ENCODE measurements at places on chromosomes 13 and 19.

DNA sequence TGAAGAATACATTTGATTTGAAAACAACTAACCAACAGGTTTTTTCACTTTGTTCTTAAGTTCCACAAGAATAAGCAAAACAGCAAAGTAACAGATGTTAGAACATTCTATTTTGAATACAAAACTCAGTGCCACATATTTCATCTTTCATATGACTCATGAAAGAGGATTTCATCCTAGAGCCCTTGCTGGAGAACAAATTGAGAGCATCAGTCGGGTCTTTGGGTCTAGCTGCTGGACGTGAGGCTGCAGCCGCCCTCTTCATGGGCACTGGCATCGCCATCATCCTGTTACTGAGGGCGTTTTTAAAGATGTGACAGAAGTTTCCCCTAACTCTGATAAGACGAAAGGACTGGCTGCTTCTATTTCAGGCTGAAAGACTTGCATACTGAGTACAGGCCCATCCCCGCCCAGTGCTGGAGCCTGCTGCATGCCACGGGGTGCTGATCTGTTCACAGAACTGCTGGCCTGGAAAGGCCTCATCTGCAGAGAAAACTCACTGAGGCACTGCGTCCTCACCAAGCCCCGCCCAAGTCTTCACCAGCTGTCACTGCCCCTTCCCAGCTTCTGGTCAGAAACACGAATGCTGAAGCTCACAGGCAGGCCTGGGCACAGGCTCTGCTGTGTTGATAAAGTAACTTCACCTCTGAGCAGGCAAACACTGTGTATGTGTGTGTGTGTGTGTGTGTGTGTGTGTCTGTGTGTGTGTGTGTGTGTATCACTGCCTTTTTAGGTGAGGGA lies 101.4 kb downstream of the TUBGCP3 start:
- no peak for DNase-seq

GRCh38 chr13:45544520-45544919 lies 71.0 kb downstream of the ERICH6B start:
- DNase-seq = no peak

DNA sequence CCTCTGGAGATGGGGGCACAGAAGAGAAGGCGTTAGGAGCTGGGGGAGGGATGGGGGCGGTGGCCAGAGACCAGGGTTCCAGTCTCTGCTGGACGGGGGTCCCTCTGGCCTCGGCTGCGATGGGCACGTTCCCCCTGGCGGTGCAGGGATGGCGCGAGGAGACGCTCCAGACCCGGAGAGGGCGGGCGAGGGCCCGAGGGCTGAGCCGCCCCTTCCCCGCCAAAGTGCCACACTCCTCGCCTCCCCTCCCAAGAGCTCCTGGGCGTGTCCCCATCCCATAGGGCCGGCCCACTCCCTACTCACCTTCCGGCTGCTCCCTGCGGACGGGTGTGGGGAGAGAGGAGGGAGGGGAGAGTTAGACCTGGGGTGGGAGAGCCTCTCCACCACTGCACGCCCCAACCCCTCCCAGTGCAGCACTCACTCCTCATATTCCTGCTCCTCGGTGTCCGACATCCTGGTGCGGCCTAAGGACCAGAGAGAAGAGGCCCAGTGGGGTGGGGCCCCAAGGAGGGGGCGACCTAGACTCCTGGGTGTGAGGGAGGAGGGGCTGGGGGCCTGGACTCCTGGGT lies 2.2 kb downstream of the TNNT1 start:
- no peak for DNase-seq

- no peak for DNase-seq
Observed at GRCh38 chr13:107190065-107190464, 622.1 kb upstream of the ARGLU1 start.

- no peak for DNase-seq
Observed at GRCh38 chr13:73092829-73093228, 34.0 kb downstream of the KLF5 start.

DNA sequence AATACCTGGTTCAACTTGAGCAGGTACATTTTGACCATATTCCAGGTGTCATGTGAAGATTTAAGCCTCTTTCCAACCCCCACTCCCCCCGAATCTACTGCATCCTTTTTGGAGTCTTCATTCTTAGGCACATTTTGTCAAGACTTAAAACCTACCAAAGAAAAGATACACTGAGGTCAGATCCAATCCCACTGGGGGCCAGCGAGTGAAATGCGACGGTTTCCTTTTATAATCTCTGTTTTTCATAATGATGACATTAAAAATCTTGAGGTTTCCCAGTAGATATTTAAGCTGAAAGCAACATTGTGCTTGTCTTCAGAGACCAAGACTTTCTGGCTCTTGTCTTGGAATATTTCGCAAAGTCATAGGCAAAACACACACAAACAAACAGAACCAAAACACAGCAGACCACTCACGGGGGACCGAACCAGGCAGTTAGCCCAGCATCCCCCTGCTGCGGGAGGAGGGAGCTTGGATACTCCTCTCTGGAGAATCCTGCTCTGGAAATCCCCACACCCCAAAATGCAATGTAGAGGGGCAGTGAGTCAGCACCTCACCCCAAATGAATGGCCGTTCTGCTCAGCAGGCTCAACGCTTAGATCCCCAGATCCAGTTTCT lies 506 bp upstream of the GAS6 start:
- DNase-seq = no peak

DNA sequence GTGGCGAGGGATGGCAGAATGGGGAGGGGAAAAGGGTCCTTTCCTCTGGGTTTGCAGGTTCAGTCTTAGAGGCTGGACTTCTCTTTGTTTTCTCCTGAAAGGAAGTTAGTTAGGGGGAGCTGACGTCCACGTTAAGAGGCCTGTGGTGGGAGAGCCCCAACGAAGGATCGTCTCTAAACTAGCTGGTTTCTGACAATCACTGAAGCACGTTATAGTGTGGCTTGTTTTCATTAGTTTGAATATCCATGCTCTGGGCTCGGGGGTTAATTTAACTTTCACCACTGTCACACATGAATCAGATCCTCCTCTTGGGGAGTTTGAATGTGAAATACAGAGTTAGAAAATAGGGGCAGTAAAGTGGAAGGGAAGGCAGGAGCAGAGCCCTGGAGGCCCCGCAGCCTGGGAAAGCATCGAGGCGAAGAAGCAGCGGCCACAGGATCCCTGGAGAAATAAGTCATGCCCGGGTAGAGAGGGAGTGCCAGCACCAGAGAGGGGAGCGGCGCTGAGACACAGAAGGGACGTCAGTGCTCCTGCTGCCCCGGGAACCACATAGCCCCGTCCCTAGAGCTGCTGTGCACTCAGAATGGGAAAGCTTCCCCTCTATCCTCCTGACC lies 31.1 kb upstream of the AMER2 start:
- no peak for DNase-seq

- DNase-seq = no peak
Observed at GRCh38 chr19:35629332-35629633, 447 bp downstream of the RBM42 start.

DNA sequence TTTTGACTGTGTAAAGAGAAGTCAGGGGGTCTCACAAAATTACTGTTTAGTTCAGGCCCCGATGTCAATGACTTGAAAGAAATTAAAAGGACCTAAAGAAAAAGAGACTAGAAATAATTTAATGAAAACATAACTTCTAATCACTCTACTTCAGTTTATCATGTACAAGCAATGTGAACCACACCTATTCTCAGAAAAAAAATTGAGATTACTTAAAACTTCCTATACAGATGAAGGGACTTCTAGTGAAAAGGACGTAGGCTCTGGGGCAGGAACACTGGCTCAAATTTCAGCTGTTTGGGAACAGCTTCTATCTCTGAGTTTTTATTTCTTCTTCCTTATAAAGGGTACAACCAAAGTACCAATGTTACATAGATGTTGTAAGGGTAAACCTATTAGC lies 38.0 kb downstream of the TPT1 start:
- DNase-seq = no peak

GRCh38 chr19:4504891-4505569 lies 13.3 kb downstream of the PLIN4 start:
- no peak for DNase-seq

DNA sequence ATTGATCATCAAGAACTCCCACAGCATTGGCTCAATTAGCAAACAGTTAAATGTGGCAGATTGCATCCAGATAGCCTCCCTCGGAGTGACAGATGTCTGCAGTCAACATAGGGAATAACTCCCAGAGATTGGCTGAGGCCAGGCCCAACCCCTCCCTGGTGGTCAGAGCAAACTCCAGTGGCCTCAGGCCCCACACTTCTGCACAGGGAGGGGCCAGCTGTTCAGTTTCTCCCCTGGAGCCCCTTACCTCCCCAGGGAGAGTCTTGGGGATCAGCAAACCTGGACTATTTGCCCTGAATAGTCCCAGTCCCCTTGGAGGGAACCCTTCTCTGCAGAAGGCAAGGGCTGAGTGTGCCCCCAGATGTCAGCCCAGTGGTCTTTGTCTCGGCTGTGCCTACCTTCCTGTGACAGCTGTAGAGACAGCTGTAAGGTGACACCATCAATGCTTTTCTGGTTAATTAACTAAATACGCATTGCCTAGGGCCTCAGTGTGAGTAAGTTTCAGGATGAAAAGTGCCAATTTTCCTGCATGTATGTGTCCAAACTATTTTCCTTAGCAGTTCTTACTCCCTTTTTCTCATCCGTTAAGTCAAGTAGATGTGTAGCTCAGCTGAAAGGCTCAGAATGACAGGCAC lies 102.7 kb upstream of the UQCRFS1 start:
- DNase-seq = no peak

- no peak for DNase-seq
Observed at GRCh38 chr19:20964798-20965197, 41.7 kb downstream of the ZNF85 start.

- no peak for DNase-seq
Observed at GRCh38 chr13:96768524-96768923, 225.8 kb downstream of the OXGR1 start.

All from stimulated activated CD4-positive, alpha-beta T cell treated with anti-CD3 and anti-CD28 coated beads, Interleukin-4, amount 100 ng/mL, for 1 hour (primary cell).